ENCODE measurements at places on chromosomes 12 and 14.

DNA sequence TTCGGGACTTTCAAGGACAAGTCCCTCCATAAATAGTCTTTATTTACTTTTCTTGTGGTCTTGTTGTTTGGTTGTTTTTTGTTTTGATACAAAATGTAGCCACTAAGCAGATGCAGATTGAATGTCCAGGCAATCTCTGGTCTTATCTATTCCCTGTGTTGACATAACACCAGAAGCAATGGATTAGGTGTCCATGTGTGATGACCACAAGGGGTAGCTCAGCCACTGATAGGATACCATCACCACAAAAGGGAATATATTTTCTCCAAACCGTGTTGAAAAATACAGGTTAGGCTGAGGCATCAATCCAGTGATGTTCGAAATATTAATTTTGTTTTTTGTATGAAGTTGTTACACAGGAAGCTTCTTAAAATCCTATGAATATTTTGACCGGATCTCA lies 196.3 kb downstream of the EPS8 start:
- no peak for DNase-seq

GRCh38 chr14:69844171-69844570 lies 35.0 kb upstream of the SMOC1 start:
- DNase-seq = no peak

GRCh38 chr12:32025906-32026305 lies 66.7 kb downstream of the RESF1 start:
- DNase-seq = peak; percentile 80

- DNase-seq = no peak
Observed at GRCh38 chr12:70402597-70402996, 36.5 kb downstream of the KCNMB4 start.

DNA sequence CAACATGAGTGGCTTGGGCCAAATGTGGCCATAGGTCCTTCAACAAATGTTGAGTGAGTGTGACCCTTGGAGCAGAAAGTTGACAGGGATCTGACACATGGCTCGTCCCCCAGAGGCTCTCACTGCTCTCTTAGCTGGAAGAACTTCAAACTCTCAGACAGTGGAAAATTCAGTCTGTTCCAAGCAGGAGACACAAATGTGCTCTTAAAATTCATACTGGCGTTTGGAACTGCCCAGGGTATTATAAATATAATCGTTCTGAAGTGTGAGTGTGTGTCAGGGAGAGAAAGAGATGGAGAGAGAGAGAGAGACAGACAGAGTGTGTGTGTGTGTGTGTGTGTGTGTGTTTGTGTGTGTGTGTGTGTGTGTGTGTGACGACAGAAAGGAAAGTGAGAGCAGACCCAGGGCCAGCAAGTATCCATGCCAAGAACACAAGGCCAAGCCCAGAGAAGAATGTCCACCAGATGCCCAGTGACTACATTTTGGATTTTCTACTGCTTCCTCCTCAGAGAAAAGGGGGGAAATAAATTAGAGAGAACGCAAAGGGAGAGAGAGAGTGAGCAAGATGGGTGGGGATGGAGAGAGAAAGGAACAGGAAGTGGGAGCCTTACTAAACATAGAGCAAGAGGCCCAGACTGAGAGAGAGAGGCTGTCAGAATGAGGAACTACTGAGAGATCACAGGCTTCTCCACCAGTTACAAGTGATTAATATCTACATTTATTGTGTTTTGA lies 193.6 kb upstream of the NUDT4 start:
- DNase-seq = peak; percentile 26

DNA sequence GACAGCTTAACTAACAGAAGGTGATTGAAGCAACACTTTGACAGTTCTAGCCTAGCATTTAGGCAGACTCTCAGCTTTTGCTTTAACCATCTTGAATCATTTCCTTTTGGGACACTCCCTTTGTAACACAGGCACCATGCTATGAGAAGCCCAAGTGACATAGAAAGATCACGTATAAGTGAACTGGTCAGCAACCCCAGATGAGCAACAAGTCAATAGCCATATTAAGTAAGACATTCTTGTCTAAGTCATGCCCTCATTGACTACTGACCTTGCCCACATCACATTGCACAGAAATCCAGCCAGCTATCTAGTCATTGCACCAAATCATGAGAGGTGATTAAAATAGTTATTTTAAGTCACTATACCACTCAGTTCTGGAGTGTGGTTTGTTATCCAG lies 476.8 kb downstream of the TRHDE start:
- no peak for DNase-seq

- no peak for DNase-seq
Observed at GRCh38 chr12:108940138-108940537, 60.2 kb downstream of the DAO start.
